NCI-H1436 (cell line): ENCODE measurements at places on chromosomes 7 and 10.

DNA sequence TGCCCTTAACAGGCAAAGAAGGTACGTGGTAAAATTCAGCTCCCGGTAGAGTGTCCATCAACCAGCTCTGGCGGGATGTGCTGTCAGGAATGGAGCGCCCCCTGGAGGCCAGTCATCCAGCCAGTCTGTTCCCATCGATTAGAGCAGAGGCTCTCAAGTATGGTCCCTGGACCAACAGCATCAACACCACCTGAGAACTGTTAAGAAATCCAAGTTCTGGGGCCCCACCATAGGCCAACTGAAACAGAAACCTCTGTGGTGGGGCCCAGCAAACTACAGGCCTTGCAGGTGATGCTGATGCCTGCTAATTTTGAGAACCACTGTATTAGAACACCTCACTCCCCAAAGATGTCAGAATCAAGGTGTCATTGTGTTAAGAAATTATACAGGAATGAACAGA, 109.2 kb downstream of the DPY19L1 start:
- DNase-seq, result no peak

GRCh38 chr7:100963386-100963785, 6.0 kb upstream of the MUC12 start:
- no peak for DNase-seq

GRCh38 chr10:84599254-84599653, 270.9 kb downstream of the CCSER2 start:
- DNase-seq, result no peak

- DNase-seq, result peak; percentile 70
These were observed 229.5 kb upstream of the FZD1 start for GRCh38 chr7:91034459-91035368.

- no peak for DNase-seq
These were observed 35.7 kb downstream of the PPP1R3A start for GRCh38 chr7:113883096-113883495.

DNA sequence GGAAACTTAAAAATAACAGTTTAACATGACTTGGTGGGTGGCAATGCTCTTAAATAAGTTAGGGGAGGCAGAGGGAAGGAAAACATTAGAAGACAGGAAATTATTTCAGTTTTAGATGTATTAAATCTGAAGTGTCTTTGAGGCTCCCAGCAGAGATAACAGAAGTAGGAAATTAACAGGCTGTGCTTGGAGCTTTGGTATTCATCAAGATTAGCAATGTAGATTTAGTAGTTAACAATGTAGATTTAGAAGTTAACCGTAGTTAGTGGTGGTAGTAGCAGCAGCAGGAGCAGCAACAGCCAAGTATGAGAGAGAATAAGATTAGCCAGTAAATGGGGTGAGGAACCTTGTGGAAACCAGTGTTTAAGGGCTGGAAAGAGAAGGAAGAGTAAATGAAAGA, 48.7 kb upstream of the UBN2 start:
- no peak for DNase-seq

GRCh38 chr7:78284945-78285344, 486.4 kb downstream of the PHTF2 start:
- DNase-seq, result no peak

- DNase-seq, result no peak
These were observed 126.6 kb upstream of the RAB11FIP2 start for GRCh38 chr10:118173296-118173695.

- DNase-seq, result no peak
These were observed 31.1 kb downstream of the SCART1 start for GRCh38 chr10:133484818-133485217.

DNA sequence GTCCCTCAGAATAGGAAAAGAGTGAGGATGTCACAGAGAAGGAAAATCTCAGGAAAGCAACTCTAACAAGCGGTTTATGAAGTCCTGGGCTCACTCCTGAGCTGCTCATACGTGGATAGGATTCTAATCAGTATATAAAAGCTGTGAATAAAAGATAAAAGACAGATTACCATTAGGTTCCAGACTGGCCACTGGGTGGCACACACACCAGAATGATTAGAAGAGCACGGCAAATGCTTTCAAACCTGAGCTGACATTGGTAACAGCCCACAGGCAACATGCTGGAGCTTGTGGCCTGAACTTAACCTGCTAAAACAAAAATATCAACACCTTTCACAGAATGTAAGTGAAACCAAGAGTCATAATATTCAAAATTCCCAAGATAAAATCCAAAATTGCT, 370.8 kb downstream of the GRID1 start:
- DNase-seq, result peak; percentile 3

DNA sequence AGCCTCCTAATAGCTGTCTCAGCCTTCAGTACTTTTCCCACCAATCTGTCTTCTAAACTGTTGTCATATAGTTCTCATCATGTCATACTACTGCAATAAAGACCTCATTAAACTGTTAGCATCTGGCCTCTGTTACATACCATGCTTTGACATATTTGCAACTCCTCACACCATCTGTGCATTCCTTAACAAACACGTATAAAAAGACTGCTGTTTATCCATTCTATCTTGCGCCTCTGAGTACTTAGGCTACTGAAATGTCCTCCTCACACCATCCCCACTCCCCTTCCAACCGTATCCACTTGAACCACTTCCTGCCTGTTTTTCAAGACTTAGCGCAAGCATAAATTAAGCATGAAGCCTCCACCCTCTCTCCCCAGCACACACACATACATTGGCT, 41.6 kb downstream of the SLC16A9 start:
- no peak for DNase-seq

GRCh38 chr7:92834507-92835260, 1.7 kb downstream of the CDK6 start:
- DNase-seq, result no peak

- DNase-seq, result no peak
These were observed 34.6 kb upstream of the HECW1 start for GRCh38 chr7:43077732-43078391.

DNA sequence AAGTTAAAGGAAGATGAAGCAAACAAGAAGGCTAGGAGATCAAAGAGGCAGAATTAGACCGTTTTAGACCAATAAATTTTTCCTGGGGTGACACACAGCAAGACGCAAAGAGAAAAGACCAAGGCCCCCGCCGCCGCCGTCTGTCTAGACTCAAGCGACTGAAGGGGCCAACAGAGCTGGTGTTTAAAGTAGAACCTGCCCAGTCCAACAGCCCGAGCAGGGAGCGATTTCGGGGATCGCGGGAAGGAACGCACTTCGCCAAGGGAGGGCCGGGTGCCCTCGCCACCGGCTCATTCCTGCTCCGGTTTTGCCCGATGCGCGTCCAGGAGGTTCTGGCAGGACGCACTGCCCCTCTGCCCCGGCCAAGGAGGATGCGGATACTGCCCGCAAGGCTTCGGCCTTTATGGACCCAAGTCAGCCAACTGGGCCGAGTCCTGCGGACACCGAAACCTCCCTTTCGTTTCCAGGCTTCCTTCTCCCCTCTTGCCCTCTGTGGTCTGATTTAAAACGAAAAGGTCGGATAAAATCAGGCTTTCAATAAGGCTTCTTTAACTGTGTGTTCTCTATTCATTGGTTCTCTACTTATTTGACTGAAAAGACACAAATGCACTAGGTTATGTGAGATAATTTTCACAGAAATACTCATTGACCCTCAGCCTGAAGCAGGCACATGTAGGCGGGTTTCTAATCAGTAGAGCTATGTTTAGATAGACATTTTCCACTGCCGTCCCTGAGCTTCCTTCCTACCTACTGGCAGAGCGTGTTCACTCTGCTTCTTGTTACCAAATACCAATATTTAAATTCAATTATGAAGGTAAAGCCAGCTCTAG, 2.2 kb upstream of the HOXA7 start:
- no peak for DNase-seq

DNA sequence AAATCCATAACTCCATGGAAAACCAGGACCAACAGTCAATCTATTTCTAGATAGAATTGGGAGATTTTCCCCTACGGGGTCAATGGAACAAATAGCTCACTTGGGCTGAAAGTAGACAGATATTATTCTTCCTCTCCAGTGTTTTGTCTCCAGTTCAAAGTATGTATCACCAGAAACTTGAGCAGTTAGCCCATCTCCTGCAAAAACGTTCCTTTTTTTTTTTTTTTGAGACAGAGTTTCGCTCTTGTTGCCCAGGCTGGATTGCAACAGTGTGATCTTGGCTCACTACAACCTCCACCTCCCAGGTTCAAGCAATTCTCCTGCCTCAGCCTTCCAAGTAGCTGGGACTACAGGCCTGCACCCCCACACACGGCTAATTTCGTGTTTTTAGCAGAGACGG, 390.0 kb upstream of the AUTS2 start:
- no peak for DNase-seq

- no peak for DNase-seq
These were observed 23.4 kb downstream of the RPP38 start for GRCh38 chr10:15120523-15120922.

DNA sequence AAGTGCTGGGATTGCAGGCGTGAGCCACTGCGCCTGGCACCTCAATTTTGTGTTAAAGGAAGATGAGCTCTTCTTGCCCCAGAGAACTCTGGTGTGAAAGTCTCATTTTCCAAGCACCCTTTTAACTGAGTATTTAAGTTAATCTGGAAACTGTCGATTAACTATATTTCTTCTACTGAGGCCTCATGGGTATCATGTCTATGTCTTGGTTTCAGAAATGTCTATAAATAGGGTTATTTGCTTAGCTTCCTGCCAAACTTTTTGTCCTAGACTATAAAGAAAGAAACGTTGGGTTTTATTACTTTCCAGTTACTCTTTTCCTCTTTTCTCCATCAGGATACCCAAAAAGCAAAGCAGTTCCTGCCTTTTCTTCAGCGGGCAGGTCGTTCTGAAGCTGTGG, 102.4 kb downstream of the LRRC4 start:
- DNase-seq, result no peak

GRCh38 chr10:3347413-3348182, 175.0 kb upstream of the PITRM1 start:
- DNase-seq, result no peak

- DNase-seq, result no peak
These were observed 22.1 kb downstream of the CLIP2 start for GRCh38 chr7:74311305-74311744.

DNA sequence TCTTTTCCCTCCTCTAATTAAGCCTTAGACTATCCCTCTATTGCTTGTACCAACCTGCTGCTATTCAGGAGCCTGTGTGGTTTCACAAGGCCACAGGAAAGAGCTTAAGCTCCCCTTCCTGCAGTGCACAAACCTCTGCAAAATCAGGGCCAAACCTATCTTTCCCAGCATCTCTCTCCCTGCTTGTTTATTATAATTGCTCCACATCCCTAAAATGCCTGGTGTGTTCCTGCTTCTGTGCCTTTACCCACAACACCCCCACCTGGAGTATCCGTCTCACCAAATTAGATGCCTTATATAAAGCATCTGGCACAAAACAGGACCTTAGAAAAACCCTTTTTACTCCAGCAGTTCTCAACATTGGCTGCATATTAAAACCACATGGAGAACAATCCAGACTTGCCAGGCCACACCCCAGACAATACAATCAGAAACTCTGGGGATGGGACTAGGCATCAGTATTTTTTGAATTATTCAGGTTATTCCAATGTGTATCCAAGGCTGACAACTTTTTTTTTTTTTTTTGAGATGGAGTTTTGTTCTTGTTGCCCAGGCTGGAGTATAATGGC, 16.7 kb downstream of the SEC31B start:
- no peak for DNase-seq

- DNase-seq, result peak; percentile 46
These were observed 236.3 kb upstream of the ANKRD30A start for GRCh38 chr10:36888925-36889573.

DNA sequence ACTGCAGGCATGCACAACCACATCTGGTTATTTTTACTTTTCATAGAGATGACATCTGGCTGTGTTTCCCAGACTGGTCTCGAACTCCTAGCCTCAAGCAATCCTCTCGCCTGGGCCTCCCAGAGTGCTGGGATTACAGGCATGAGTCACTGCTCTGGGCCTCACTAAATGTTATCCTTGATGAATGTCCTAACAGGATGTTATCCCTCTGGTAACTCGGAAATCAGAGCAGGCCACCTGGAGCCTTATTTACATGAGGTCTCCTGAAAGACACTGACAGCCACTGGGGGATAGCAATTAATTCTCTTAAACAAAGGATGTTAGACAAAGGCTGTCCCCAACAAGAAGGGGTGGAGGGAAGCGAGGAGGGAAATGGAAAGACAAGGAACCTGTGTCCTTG, 4.5 kb upstream of the ZNF438 start:
- peak; percentile 12 for DNase-seq

GRCh38 chr7:155645662-155646061, 1.2 kb downstream of the RBM33 start:
- DNase-seq, result no peak
